ENCODE measurements at places on chromosomes 12 and 14.

DNA sequence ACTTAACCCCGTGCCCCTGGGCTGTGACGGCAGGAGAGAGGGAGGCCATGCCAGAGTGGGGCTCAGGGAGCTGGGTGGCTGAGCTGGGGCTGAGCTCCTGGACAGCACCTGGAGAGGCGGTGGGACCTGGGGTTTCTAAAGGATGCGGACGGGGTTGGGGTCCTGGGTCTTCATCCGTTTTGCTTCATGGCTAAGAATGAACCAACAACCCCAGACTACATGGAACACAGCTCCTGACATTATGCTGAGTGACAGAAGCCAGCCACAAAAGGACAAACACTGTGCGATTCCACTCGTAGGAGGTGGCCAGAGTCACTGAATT lies 60.6 kb downstream of the NCOR2 start:
- DNase-seq = no peak

DNA sequence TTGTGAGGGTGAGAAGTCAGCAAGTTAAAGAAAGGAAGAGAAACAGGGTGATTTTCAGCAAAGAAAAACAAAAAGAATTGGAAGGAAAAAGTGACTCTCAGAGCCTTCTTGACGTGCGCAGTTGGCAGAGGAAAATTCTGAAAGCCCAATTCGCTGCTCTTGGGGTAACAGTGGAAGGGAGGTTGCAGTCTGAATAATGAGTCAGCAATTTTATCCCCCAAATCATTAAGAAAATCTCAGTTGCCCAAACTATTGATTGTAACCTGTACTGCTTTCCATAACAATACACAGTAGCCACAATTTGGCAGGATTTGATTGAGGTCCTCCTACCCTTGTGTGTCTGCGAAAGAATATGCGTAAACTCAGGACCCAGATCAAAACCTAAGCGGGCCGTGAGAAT lies 309.1 kb downstream of the EMP1 start:
- DNase-seq = no peak

DNA sequence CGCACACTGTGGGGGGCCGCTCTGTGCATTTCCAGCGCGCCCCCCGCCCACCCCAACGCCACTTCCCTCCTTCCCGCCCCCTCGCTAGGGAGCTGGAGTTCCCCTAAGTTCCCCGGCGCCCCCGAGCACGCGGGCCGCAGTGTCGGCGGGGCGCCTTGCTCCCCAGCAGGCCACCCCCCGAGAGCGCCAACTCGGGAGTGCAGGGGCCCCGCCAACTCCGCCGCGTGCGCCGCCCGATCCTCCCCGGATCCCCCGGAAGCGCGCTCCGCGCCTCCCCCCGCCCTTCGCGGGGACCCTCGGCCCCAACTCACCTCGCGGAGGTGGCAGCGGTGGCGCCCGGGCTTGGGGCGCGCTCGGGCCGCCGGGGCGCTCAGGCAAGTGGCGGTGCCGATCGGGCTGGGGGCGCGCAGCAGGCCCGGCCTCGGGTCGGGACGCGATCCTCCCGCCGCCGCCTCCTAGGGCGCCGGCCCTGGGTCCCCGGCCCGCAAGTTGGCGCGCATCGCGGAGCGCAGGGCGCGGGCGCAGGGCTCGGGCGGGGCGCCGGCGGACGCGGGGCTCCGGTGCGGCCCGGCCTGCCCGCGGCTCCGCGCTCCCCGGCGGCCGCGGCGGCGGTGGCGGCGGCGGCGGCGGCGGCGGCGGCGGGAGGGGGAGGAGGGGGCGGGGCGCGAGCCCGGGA lies at the start of gene NCOR2:
Gene NCOR2, minus strand, starts transcription at position 616 of the 676 bp plus-strand sequence. CDS start 72,361 bp downstream, outside the sequence.
- peak; percentile 35 for DNase-seq

GRCh38 chr12:123104809-123105208 lies 46.1 kb downstream of the PITPNM2 start:
- no peak for DNase-seq

DNA sequence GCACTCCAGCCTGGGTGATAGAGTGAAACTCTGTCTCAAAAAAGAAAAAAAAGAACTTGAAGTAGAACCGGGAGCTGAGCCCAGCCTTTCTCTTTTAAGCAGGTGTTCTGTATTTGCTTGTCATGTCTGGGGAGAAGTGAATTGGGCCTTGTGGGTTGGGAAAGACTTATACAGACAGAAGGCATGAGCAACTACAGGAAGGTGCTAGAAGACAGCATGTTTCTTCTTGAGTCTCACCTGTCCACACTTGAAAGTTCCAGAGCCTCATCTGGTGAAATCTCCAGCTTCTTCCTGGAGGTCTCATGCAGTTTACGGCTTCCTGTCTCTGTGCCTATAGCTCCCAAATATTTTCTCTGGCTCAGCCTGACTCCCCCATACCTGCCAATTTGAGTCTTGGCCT lies 2.5 kb downstream of the PGAM5 start:
- DNase-seq = no peak

DNA sequence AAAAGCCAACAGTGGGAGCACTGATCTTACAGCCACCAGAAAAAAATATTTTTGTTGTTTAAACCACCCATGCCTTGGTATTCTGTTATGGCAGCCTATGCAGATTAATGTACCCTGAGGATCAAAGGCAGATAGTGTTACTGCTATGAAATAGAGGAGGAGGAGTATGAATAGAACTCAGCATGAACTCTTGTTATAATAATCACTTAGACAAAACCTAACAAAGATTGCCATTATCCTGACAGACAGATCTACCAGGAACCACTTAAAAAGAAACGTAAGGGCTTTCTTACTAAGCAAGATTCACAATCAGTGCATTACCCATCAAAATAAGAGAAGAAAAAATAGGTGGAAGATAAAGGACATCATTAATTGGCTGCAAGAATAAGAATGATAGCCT lies 558.3 kb downstream of the GALC start:
- DNase-seq = no peak

GRCh38 chr12:4859478-4860210 lies 50.1 kb upstream of the KCNA1 start:
- DNase-seq = no peak

DNA sequence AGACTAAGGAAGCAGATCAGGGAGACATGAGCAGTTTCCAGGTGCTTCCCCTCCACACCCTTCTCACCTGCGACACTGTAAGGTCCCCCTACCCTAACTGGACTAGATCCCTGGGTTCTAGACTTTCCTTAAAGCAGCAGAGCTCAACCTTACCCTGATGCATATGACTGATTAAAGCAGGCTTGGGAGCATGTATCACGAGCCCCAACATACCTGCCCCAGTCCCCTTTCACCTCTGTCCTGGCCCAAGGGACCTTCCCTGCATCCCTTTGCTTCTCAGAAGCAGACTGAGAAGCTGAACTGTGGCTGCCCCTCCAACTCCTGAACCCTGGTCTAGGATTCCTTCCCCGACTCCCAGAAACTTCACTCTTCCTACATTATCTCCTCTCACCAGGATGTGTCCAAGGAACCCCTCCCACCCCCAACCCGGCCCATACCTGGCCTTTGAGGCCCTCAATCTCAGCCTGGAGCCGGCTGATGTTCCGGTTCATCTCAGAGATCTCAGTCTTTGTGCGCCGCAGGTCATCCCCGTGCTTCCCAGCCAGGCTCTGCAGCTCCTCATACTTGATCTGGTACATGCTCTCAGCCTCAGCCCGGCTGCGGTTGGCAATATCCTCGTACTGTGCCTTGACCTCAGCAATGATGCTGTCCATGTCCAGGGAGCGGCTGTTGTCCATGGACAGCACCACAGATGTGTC lies 5.4 kb downstream of the KRT8 start:
- DNase-seq = no peak

DNA sequence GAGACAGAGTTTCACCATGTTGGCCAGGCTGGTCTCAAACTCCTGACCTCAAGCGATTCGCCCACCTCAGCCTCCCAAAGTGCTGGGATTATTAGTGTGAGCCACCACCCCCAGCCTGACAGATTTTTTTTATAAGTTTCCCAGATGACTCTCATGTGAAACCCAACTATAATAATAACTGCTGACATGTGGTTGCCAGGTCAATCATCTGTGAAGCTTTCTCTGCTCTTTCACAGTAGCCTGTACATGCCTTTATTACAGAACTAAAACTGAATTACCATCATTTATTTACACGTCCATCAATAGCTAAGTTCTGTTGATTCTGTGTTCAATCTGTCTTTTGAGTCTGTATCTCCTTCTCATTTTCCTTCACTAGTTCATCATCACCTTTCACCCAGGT lies 218.5 kb downstream of the RPS29 start:
- no peak for DNase-seq

All from inflammatory macrophage treated with lipopolysaccharide for 4 hours (primary cell).